ENCODE measurements at places on chromosomes 7 and 10.

GRCh38 chr7:107898997-107899594 lies 8.1 kb downstream of the DLD start:
- no peak for DNase-seq

GRCh38 chr10:128576943-128577670 lies 450.9 kb upstream of the MKI67 start:
- no peak for DNase-seq

GRCh38 chr7:44375926-44376342 lies 50.5 kb upstream of the CAMK2B start:
- no peak for DNase-seq

DNA sequence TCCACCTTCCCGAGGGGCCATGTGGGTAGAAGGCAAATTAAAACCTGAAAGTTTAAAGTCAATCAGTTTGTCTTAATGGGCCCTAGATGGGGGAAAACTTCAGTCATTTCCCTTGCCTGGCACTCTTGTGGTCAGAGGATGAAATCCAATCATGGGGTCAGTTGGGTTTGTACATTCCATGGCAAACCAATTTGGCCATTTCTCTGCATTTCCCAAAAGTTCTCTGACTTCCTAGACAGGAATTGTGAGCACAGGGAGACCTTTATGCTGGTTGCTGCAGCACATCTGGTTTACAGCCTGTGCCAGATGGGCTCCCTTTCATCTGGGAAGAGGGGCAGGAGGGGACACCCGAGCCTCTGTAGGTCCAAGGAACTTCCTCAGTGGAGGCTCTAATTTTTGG lies 113.0 kb downstream of the CYP26A1 start:
- no peak for DNase-seq

DNA sequence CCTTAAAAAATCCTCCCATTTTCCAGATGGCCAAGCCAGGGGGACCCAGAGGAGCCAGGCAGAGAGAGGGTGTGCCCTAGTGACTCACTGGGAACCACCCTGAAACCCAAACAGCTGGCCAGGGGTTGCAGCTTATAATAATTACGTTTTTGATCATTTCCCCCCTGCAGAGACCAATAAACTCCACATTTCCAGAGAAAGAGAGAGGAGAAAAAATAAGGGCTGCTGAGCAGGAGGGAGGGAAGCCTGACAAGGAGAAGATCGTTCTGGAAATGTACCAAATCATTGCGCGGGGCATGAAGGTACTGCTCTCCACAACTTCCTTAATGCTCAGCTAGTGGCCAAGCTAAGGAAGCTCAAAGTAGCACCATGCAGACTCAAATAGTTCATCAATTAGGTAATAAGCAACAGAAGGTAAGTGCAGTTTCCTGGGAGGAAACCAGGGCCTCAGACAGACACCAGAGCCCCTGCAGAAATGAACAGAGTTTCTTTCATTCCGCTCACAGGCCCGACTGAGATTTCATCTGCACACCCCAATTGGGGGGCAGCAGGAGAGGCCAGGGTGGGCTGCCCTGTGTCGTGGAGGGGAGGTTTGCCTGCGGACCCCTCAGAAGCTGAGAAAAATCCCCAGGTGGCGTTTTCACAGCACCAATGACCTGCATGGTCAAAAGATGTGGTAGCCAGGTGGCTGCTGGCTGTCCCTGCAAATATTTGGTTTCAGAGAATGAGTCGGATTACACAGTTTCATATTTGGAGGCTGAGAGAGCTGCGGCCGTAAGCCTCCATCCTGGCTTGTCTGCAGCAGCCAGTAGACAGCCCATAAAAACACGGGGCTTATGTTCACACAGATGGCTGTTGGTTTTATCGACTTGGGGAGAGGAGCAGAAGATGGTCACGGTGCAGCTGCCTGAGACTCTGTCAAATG lies 153.2 kb upstream of the LYZL2 start:
- DNase-seq = no peak

GRCh38 chr10:43846187-43846680 lies 197.6 kb upstream of the ZNF32 start:
- DNase-seq = no peak

DNA sequence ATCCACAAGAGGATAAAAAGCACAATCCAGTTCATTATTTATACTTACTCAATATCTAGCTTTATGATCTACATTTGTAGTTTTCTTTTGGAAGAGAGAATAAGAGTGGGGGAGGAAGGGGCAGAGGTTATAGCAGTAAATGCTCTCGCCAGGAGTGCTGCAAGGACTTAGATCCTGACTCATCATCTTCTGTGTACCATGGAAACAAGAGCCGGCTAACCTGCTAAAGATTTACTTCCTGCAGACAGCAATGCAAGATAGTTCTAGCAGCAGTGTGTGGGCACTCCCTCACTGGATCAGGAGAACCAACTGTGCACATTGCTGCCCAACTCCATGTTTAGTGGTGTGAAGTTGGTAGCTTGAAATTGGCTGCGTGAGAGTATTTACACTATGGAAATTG lies 47.7 kb upstream of the TRIL start:
- DNase-seq = no peak

DNA sequence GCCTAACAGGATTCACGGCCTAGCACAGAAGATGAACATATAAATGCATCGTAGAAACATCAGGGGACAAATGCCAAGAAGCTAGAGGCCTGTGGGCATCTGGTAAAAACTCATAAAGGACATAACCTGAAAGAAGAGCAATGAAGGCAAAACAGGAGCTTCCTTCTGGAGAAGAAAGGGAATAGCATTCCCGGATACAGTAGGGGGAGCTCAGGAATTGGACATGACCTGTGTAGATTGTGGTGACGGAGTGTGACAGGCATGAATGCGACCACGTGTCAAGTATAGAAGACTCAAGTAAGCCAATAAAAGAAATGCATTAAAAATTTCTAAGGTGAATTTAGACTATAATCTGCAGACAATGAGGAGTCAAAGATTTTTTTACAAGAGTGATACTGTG lies 270.1 kb downstream of the AGMO start:
- no peak for DNase-seq

- no peak for DNase-seq
These were observed 14.5 kb downstream of the IPMK start for GRCh38 chr10:58253184-58253583.

GRCh38 chr10:101044117-101044516 lies 13.1 kb downstream of the SFXN3 start:
- no peak for DNase-seq

GRCh38 chr7:158531661-158532060 lies 56.0 kb downstream of the PTPRN2 start:
- DNase-seq = no peak

DNA sequence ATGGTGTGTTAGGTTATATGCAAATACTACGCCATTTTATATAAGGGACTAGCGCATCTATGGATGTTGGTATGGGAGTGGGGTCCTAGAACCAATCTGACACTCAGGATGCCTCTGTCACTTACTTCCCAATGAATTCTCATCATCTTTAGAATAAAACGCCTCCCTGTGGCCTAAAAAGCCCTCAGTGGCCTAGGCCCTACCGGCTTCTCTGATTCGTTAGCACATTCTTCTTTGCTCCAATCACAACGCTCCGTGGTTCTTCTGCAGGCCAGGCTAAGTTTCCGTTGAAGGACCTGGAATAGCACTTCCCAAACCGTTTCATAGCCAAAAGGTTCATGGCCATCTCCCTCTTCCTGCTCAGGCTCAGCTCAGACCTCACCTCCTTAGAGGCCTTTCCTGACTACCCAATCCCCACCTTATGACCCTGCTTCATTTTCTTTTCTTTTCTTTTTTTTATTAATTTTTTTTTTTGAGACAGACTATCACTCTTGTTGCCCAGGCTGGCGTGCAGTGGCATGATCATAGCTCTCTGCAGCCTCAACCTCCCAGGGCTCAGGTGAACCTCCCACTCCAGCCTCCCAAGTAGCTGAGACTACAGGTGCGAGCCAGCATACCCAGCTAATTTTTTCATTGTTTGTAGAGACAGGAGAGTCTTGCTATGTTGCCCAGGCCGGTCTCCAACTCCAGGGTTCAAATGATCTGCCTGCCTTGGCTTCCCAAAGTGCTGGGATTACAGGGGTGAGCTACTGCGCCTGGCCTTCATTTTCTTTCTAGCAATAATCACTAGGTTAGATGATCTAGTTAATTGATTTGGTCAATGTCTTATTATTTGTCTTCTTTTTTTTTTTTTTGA lies 24.5 kb upstream of the YWHAG start:
- no peak for DNase-seq

DNA sequence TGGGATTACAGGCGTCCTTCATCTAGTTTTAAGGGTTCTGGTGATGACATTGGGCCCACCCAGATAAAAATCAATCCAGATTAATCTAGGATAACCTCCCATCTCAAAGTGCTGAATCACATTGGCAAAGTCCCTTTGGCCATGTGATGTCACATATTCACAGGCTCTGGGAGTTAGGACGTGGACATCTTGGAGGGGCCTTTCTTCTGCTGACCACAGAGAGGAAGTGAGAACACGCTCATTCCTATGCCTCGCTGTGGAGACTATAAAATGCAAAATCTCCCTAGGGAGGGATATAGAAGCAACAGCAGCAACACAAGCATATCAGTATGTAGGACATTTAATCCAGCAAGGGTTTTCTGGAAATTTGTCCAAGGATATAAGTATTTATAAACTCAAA lies 266.0 kb upstream of the PITRM1 start:
- DNase-seq = no peak

DNA sequence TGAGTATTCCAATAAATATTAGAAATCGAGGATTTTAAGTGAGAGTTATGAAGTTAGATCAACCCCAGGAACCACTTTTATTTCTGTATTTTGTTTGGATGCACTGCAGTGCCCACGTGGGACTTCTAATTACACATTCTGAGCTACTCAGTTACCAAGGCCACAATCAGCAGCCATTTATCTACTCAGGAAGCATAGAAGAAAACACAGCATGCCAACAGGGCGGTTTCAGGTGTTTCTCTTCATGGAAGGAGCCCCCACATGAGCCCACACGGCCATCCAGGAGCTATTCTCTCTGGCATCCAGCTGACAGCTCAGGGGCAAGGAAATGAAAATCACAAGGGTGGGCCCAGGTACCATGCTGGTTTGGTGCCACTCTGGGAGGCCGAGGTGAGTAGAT lies 266.5 kb upstream of the MKLN1 start:
- no peak for DNase-seq

DNA sequence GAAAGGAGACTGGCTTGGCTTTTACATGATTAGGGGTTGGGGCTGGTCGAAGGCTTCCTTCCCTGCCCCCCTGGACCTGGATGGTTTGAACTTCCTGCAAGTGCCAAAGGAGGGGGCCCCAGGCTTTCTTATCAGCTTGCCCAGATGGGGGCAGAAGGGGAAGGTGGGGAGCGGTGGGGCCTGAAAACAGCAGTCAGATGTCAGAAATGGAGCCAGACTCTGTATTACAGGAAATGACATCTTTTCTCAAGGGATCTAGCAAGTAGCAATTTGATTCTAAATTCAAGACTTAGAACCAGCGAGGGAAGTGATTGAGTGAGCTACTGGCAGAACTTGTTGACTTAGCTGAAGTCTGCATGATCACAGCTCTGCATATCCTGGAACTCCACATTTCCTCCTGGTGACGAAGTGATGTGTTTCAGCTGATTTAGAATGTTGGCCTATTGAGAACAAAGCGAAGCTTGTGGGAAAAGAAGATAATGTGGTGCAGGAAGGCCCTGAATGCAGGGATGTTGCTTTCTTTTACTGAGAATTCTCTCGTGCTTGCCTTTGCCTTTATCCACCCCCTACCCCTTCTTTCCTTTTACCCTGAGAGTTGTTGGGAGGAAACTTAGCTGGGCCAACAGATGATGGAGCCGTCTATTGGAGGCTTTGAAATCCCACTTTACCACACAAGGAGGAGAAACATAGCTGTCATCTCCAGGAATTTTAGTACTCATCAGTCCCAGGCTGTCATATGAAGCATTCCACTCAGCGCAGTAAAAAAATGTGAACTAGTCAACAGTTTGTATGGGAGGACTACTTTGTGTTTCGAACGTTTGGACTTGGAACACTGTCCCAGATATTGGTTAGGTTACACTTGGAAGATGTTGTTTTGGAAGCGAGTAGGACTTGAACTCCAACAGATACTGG lies 43.2 kb downstream of the CCNY start:
- no peak for DNase-seq

DNA sequence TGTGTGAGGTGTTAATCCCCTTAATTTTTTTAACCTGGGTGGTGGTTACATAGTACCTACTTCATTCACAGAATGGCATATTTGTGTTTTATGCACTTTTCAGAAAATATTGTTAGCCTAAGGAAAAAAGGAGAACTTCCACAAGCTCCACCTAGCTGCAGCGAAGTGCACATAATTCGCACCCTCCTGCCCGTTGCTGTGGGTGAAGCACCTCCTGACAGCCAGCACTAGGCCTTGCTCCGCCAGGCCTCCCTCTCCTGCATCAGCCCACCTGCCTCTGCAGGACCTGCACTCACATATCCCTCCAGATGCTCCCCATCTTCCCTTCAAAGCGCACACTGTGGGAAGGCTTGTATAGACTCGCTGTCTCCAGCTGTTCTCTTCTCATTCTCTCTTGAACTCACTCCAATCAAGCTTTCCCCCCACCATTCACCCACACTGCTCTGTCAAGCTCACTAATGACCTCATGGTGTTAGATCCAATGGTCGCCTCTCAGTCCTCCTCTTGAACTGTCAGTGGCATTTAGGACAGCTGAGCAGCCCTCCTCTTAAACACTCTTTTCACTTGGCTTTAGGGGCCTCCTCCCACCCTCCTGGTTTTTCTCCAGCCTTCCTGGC lies 20.7 kb upstream of the GRID1 start:
- no peak for DNase-seq

- no peak for DNase-seq
These were observed 78.7 kb downstream of the GATA3 start for GRCh38 chr10:8133146-8133545.

DNA sequence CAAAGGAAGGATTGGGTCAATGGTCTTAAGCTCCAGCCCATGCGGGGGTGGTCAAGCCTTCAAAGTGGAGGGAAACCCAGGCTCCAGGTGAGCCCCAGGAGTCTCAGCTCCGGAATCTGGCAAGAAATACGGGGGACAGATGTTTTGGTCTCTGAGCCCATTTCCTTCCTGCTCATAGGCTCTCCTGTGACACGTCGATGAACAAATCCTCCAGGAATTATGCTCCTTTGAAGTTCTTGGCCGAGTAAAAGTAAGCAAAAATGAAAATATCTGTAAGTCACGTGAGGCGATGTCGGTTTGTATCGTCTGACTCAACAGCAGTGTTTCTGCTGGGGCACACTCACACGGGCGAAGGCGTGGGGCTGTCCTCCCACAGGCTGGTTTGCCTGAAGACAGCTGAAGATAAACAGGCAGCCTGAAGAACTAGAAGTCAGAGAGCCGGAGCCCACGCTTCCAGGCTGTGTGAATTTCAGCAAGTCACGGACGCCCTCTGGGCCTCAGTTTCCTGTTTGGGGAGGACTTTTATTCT lies 52.6 kb upstream of the SMNDC1 start:
- DNase-seq = no peak

DNA sequence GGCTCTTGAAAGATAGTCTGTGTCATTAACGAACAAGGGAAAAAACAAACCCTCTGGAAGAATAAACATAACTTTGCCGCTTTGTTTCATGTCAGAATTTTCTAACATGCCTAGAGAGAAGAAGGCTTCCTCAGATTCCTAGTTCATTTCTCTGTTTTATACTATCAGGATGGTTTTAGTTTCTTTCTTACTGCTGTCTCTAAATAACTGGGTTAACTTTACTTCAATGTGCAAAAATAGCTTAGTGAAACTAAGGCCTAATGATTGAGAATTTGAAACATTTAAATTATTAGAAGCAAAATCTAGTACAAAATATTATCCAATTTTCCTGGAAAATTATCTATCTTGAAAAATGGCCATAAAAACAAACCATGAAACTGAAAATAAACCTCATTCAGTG lies 72.1 kb upstream of the OGDHL start:
- DNase-seq = no peak
